ENCODE measurements at places on chromosomes 7 and 10. TPM values are rescaled to one million over a fixed set of nuclear protein-coding genes. Genes with fewer than 3 reads are reported as not detected.

KIAA1217 gene
- total RNA-seq: 19.7 TPM

GRCh38 chr7:18529239-18529638 is 33.7 kb downstream of the HDAC9 start:
- H3K4me3 ChIP-seq: no peak overlapping the region
- H3K27me3 ChIP-seq: no peaks in the 10 kb centered on the region
- no peak overlapping the region for H3K27ac ChIP-seq
- H3K36me3 ChIP-seq: no peaks in the 10 kb centered on the region

ATG9B gene
- total RNA-seq: not detected

GRCh38 chr7:38374507-38374906 is 101.1 kb upstream of the TARP start:
- no peak overlapping the region for H3K4me3 ChIP-seq
- no peak for DNase-seq
- no peaks in the 10 kb centered on the region for H3K36me3 ChIP-seq
- no peaks in the 10 kb centered on the region for H3K4me1 ChIP-seq
- no peak overlapping the region for H3K27ac ChIP-seq

DNA sequence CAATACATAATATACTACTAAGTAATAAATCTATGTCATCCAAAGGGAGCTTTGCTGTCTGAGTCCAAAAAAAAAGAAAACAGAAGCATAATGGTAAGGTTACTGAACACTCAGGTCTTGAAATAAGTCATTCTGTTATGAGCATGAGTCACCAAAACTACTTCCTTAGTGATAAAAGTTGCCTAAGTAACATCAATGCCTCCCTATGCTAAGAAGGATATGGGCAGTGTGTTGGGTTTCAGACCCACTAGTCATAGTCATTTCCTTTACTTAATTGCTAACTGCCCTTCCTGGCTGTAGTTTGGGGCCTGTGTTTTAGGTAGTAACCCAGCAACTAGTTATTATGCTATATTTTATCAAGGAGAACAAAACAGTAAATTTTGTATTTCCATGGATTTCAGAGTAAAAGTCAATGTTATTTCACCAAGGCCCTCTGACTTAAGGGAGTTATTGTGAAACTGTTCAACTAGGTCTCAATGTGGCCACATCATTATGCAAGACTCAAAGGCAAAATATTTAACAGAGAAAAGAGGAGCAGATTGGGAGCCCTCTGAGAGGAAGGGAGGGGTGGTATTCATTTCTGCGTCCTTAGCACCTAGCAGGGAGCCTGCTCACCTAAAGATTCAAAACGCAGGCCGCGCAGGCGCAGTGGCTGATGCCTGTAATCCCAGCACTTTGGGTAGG is 11.7 kb upstream of the VIM start:
- H3K27ac ChIP-seq: peak overlapping the region; percentile 77
- no peak overlapping the region for H3K4me3 ChIP-seq
- no peak for DNase-seq
- H3K36me3 ChIP-seq: no peaks in the 10 kb centered on the region

DNA sequence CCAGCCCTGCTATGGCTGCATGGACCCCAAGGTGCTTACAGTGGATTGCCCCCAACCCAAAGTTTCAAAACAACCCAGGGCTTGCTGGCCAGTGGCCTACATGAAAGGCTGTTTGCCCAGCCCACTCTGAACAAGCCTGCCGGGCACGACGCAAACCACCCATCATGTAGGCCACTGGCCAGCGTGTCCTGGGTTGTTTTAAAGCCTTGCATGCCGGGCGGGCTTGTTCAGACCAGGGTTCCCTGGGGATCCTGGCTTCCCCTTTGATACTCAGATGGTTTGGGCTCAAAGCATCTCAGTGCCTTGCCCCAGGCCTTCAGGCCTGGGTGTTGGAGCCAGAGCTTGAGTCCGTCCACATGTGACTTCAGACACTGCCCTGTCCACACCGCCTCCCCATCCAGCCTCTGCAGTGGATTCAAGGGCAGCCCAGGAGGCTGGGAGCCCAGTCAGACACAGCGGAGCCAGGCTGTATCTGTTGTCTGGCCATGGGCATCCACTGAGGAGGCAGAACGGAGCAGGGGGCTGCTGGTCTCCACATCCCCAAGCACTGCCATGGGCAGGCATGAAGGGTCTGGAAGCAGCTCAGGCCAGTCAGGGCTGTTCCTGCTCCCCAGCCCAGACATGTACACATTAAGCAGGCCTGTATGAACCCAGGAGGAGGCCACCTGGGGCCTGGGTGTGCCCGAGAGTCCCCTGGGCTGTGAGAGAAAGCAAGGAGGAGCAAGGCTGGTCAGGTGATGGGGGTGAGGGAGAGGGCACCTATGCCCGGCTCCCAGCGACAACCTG is 4.0 kb upstream of the ADIRF start:
- H3K4me1 ChIP-seq: peaks cover 19% of the 10 kb centered on the region
- no peak overlapping the region for H3K4me3 ChIP-seq
- H3K27me3 ChIP-seq: no peaks in the 10 kb centered on the region
- DNase-seq: no peak

KAT6B gene
- total RNA-seq: 55.7 TPM

DNA sequence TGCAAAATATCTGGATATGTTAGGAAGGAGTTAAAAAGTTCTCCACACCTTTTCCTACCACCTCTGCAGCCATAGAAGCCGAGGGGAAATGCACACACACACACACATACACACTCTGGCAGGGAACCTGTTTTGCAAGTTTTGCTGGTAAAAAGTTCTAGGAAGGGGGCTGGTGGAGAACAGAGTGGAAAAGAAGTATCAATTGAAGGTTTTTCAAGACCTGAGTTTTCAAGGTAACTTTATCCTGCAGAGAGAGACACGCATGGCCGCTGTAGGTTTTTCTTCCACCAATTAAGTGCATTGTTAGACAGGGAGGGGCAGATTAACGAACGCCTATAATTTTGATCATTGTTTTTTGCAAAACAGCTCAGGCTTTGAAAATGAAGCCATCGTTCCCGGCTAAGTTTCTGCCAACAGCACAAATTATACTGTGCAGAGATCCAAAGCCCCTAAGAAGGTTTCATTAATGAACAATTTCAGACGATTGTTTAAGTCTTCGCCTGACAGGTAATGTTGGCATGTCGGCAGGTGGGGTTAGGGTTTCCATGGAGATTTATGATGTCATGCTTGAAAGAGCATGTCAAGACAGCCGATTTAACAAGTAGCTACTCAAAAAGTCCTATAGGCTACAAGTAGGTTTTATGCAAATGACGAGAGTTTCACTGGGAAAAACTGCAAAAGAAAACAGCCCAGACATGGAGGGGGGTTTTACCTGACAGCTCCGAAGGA is 29.7 kb downstream of the KIAA1217 start:
- H3K27ac ChIP-seq: peak overlapping the region; percentile 85
- no peaks in the 10 kb centered on the region for H3K27me3 ChIP-seq
- H3K36me3 ChIP-seq: no peaks in the 10 kb centered on the region

DNA sequence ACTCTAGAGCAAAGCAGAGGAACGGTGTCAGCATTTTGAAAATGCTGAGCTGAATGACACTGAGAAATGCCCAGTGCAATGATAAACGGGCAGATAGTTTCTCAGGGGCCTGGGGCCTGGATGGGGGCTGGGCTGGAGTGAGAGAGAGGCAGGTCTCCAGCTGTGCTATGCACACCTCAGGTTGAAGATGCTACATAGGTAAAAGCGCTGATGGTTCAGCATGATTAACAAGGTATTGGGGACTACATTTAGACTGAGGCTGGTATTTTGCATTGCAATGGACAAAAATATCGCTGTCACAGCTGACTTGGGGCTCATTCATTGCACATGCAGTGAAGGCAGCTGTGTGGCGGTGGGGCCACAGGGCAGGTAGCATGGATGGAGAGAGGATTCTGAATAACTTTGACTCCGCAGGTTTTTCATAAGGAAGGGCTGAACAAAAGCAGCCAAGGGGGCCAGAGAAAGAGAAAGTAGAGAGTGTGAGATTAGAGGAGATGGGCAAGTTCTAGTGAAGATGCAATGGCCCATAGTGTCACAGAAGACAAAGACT is 290.8 kb upstream of the ZNF32 start:
- H3K27me3 ChIP-seq: no peaks in the 10 kb centered on the region
- no peak overlapping the region for H3K4me3 ChIP-seq
- H3K27ac ChIP-seq: no peak overlapping the region
- H3K4me1 ChIP-seq: no peaks in the 10 kb centered on the region

GIMAP8 gene
- 10.4 TPM for total RNA-seq

- DNase-seq: no peak
- H3K36me3 ChIP-seq: no peaks in the 10 kb centered on the region
- H3K27ac ChIP-seq: peak overlapping the region; percentile 91
Measured at GRCh38 chr10:5949009-5949759, 28.2 kb downstream of the IL15RA start.

PON1 gene
- not detected for total RNA-seq

- H3K4me3 ChIP-seq: no peak overlapping the region
- no peaks in the 10 kb centered on the region for H3K27me3 ChIP-seq
- peaks cover 10% of the 10 kb centered on the region for H3K36me3 ChIP-seq
- H3K4me1 ChIP-seq: no peaks in the 10 kb centered on the region
Measured at GRCh38 chr10:79353000-79353406, 5.7 kb downstream of the PPIF start.

SEC31B gene
- 12.1 TPM for total RNA-seq

DNA sequence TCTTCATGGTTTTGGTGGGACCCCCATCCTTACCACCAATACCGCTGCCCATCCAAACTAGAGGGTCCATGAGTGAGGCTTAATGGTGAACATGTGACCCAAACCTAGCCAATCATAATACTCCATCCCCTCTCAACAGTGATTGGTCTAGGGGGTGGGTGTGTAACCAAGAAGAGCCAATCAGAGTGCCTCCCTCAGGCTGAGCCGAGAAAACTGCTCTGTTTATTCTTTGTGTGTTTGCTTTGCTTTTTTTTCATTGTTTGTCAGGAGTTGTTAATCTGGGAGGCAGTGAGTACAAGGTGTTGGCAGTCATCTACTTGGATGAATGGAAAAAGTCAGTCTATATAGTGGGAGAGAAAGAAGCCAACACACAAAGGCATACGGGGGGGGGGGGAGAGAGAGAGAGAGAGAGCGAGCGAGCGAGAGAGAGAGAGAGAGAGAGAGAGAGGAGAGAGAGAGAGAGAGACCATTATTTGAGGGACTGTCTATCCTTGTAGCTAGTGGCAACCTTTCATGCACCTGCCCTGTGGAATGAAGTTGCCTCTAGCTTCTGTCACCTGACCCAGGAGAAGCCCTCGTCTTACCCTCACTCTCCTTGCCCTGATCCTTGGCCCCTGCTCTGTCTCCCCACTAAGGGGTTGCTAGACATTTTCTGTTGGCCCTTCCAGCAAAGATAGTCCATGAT is 441.7 kb downstream of the TYW1 start:
- no peak overlapping the region for H3K4me3 ChIP-seq
- H3K4me1 ChIP-seq: no peaks in the 10 kb centered on the region
- no peak for DNase-seq
- H3K36me3 ChIP-seq: no peaks in the 10 kb centered on the region

- no peaks in the 10 kb centered on the region for H3K27me3 ChIP-seq
- H3K4me1 ChIP-seq: no peaks in the 10 kb centered on the region
- H3K36me3 ChIP-seq: no peaks in the 10 kb centered on the region
- no peak for DNase-seq
- no peak overlapping the region for H3K27ac ChIP-seq
Measured at GRCh38 chr10:75779276-75779675, 347.9 kb downstream of the LRMDA start.

GDF2 gene
- not detected for total RNA-seq
